ENCODE measurements at places on chromosomes 11 and 22.

- no peak for DNase-seq
Measured at GRCh38 chr11:31414338-31414737, 44.7 kb downstream of the DNAJC24 start.

DNA sequence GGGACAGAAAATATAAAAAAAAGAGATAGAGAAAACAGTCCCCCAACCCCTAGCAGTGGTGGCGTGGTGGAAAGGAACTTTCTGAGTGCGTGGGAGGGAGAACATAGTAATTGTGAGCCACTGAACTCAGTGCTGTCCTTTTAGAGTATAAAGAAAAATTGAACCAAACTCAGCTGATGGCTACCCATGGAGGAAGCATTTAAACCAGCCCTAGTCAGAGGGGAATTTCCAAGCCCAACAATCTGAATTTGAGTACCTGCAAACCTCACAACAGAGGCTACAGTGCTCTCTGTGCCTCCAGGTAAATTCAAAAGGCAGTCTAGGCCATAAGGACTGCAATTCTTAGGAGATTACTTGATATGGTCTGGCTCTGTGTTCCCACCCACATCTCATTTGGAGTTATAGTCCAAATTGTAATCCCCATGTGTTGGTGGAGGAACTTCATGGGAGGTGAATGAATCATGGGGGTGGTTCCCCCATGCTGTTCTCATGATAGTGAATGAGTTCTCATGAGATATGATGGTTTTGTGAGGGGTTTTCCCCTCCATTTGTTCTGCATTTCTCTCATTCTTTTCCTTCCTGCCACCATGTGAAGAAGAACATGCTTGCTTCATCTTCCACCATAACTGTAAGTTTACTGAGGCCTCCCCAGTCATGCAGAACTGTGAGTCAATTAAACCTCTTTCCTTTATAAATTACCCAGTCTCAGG is 687.8 kb downstream of the FAM181B start:
- DNase-seq, result peak; percentile 52

DNA sequence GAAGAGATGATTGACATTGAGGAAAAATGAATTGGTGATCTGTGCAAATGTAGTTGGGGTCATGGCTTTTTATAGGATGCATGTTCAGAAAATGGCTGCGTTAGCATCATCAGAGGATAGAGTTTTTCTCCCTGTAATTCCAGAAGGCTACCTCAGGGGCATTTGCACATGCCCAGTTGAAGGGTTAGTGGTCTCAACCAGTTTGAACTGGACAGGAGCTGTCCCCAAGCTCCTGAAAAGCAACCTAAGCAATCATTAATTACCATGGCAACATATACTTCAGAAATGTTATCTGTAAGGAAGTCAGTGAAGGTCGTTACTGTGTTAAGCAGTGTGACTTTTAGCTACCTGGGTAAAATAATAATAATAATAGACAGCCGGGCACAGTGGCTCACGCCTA is 29.3 kb downstream of the TUG1 start:
- no peak for DNase-seq

DNA sequence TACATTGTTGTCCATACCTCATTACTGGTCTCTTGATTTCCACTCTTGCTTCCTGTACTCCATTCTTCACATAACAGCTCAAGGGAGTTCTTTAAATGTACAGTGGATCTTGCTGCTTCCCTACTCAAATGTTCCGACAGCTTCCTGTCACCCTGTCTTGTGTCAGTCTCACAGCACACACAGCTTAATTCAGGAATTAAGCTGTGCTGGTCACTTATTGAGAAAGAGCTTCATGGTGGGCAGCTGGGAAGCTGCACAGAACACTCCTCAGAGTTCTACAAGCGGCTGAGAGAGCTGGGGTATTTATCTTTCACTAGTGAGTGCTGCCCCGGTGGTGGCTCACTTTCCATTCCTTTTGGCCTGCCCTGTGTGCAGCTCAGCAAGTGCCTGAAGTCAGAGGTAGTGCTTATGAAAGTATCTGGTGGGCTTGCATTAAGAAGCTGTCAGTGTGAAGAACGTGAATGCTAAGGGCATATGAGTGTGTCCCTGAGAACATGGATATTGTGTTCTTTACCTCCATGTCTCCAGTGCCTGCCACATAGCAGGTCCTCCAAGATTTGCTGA is 48.7 kb downstream of the KCNQ1OT1 start:
- DNase-seq, result no peak

- no peak for DNase-seq
Measured at GRCh38 chr11:131858505-131858904, 488.1 kb downstream of the NTM start.

GRCh38 chr11:74822170-74822569 is 73.5 kb downstream of the RNF169 start:
- DNase-seq, result peak; percentile 17

DNA sequence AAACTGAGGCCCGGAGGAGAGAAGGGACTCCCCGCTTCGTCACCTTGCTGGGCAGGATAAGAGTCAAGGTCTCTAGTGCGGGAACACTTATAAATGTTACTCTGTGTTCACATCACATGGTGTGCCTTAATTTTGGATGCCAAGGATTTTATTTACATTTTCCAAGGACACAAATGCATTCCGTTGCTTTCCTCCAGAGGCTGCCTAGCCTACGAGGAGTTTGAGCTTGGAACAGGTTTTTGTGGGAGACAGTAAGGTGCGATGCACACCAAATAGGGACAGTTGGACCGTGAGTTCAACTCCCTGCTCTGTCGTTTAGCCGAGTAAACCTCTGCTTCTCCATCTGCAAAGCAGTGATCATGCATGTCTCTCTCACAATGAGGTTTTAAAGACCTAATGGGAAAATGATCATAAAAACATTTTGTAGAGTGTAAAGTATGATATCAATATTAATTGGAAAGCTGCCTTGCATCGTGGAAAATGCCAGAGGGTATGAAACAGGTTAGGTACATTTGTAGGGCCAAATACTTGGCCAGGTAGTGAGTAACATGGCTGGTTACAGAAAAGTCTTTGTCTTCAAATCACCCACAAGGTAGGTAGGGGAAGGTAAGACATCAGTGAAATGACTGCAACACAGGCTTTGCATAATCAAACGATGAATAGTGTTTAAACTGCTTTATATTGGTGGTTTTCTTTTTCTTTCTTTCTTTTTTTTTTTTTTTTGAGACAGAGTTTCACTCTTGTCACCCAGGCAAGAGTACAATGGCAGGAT is 61.8 kb downstream of the ST3GAL4 start:
- no peak for DNase-seq

DNA sequence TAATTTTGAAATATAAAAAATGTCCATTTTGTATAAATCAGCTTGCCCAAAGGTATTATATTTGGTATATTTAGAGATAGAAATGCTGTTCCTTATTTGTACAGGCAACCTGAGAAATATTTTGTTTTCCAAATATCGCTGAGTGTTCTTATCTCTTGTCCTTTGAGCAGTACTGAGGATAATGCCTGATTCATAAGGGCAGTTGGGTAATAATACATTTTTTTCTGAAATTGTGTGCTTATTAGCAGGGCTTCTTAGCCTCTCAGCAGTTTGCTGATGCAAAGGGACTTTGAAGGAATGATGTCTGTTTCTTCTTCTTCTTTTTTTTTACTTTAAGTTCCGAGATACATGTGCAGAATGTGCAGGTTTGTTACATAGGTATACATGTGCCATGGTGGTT is 69.1 kb downstream of the LDLRAD3 start:
- DNase-seq, result no peak

DNA sequence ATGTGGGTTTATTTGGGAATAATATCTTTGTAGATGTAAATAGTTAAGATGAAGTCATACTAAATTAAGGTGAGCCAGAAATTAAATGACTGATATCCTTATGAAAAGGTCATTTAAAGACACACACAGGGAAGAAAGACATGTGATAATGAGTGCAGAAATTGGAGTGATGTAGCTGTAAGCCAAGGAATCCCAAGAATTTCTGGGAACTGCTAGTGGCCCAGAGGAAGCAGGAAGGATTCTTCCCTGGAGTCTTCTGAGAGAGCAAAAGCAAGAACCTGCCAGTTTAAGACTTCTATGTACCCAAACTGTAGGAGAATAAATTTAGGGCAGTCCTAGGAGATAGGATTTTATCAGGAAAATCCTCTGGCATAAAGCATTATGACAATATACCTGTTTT is 66.9 kb downstream of the LRRC4C start:
- peak; percentile 41 for DNase-seq

GRCh38 chr11:130157840-130158239 is 1.7 kb upstream of the ST14 start:
- no peak for DNase-seq

DNA sequence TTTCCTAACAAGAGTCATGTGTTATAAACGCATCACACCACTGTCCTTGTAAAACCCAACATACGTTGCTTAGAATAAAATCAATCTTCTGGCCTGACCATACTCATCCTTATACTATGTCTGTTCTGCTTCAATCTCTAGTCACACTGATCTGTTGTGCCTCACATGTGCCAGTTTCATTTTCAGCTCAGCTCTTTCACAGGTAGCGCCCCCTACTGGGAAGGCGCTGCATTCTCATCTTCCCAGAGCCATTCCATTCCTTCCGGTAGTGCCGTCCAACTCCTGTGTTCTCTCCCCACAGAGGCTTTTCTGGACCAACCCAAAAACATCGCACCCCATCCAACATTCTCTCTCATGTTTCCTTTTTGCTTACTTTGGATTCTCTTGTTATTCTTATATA is 22.2 kb downstream of the CASP5 start:
- no peak for DNase-seq

GRCh38 chr11:128453444-128454336 is 133.7 kb downstream of the ETS1 start:
- DNase-seq, result peak; percentile 96

DNA sequence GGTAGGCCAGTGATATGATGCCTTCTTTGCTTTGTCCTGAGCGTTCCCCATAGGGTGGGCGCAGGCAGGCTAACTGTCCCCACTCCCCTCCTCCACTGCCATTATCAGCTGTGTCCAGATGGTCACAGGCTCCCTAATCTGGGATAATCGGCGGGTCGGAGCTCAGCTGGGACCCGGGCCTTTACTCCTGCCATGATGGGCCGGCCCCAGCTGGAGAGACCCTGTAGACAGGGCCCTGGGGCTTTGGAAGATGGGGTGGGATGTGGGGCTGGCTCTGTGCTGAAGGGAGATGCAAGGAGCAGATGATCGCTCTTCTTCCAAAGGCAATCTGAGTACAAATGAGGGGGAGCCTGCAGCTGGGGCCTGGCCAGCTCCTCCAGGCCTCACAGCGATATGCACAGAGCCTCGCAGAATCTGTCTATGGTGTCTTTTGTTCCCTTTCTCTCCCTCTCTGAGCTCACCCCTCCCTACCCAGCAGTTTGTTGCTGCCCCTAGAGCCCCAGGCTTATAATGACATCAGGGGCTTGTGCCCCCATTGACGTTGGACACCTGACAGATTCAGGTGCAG is 11.9 kb downstream of the KLHL35 start:
- no peak for DNase-seq

DNA sequence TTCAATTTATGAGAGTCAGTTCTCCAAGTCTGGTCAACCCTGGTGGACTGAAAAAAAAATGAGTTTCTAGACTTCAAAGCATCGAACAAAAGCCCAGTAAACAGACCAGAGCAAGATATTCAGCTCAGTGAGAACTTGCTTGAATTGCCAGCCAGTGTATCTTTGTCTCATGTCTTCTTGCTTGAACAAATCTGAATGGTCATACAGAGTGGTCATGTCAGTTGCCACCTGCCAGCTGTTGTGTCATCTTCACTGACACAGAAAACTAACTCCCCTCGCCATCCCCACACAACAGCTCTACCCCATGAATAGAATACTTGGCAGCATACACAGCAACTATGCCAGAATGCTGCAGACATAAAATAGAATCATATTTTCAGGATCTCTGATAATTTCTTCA is 27.5 kb upstream of the CALCB start:
- no peak for DNase-seq

- no peak for DNase-seq
Measured at GRCh38 chr11:111605681-111606080, 3.4 kb downstream of the SIK2 start.

DNA sequence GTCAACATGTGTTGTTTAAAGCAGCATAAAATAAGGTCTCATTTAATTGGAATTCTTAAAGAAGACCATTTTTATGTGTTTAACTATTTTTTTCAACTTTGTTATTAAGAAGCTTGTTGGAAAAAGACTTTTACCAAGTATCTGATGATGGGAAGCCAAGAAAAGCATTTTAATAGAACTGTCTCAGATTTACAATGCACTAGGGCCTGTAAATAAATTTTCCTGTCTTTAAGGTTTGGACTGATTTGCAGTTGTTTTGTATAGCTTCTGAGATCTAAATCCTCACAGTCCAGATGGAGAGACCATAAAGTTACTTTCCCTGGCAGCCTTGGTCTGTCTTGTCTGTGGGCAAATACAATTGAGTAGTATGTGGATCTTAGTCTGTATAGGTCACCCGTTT is 41.6 kb downstream of the EXT2 start:
- no peak for DNase-seq

GRCh38 chr22:39250838-39251237 is 6.1 kb upstream of the PDGFB start:
- DNase-seq, result no peak

DNA sequence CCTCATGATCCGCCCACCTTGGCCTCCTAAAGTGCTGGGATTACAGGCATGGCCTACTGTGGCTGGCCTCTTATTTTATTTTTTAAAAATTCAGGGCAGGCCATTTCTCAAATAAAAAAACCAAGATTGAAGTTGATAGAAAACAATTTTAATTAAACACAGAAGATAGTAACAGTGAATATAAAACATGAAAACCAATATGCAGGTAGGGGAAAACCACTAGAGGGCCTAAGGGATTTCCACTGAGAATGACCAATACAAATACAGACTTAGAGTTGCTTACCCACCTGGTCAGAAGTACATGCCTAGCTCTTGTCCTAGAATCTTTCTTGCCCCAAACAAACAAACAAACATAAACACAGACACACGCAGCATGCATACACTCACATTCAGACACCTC is 1.7 kb upstream of the RTCB start:
- DNase-seq, result peak; percentile 13

GRCh38 chr11:1053121-1053901 is 16.8 kb upstream of the MUC6 start:
- no peak for DNase-seq

- DNase-seq, result peak; percentile 98
Measured at GRCh38 chr22:45997077-45997776, 20.3 kb upstream of the WNT7B start.

DNA sequence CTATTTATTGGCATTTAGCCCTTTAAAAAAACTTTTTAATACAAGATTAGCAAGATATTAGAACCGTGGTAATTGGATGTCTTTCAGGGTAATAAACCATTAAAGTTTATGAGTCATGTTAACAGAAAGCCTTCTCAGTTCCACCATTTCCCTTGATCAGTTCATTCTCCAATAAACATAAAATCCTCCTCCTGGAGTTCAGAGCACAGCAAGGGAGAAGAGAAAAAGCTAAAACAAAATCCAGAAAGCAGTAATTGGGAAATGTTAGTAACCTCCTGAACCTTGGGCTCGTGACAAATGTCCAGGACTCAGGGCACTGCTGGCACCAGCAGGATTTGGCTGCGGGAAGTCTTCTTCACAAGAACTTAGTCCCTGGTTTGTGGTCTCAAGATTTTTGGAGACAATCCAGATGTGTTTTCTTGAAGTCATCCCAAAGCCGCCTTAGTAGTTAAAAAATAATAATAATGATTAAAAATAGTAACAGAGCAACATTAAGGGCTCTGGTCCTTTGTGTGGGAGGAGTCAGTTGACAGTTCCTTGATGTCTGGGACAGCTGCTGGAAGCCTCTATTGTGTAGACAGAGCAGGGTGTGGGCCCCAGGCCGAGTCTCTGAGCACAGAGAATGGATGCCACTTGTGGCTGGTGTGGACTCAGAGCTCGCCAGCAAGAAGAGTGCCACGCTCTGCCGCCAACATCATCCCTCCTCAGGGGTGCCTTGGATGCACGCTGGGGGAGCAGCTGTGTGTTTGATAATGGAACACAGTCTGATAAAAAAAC is 43.4 kb upstream of the PITPNB start:
- DNase-seq, result no peak
